ENCODE measurements at places on chromosomes 1 and 21.

DNA sequence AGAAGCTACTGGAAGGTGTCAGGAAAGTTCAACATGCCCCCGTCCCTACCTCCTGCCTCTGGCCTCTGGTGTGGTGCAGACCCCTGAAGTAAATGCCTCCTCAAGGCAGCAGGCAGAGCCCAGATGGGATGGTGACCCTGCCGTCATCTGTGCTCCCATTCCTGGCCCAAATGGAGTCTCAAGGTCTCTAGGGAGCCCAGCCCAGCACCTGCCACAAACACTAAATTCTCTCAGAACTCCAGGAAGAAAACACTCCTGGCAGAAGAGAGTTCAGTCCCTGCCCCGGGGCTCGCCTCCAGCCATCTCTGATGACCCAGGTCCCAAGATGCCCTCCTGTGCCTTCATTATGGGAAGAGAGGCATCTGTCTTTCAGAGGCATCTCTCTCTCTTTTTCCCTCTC is 261.6 kb upstream of the TMEM51 start:
- H3K27me3 ChIP-seq = no peaks in the 10 kb centered on the region
- DNase-seq = no peak
- no peak overlapping the region for H3K4me3 ChIP-seq
- no peak overlapping the region for H3K27ac ChIP-seq
- no peaks in the 10 kb centered on the region for H3K36me3 ChIP-seq

DNA sequence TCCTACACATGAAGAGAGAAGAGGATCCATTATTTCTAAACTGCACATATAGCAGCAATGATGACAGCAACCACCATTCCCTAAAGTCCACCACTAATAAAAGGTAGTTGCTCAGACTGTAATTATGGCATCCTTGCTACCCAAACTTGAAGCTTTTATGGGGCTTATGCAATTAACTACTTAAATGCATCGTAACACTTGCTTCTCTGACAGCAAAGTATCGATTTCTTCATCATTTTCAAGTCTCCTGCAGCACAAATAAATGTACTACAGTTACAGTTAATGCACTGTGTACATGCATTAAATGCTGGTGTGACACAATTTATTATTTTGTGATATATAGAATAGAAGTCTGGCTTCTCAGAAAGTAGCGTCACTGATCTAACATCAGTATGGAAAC is 241.7 kb downstream of the USH2A start:
- no peak overlapping the region for H3K27ac ChIP-seq
- H3K4me1 ChIP-seq = peaks cover 18% of the 10 kb centered on the region
- no peak overlapping the region for H3K4me3 ChIP-seq
- DNase-seq = no peak

DNA sequence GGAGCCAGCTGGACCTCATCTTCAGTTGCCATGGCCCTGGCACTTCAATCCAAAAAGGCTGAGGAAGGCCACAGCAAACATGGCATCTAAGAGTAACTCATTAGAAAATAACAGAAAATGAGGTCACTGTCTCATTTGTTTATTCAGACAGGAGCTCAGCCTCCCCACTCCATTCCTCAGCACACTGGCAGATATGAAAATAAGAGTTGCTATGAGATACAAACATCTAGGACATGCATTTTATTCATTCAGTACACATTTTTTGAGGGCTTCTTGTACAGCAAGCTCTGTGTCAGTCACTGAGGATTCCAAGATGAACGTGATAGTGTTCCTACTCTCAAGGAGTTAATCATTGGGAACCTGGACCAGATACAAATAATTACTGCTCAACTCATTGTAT is 32.7 kb upstream of the TMEM125 start:
- no peak for DNase-seq
- no peaks in the 10 kb centered on the region for H3K27me3 ChIP-seq
- no peaks in the 10 kb centered on the region for H3K4me1 ChIP-seq
- no peak overlapping the region for H3K4me3 ChIP-seq
- H3K36me3 ChIP-seq = no peaks in the 10 kb centered on the region

- H3K4me3 ChIP-seq = no peak overlapping the region
- no peak for DNase-seq
- H3K36me3 ChIP-seq = no peaks in the 10 kb centered on the region
- H3K27me3 ChIP-seq = no peaks in the 10 kb centered on the region
Measured at GRCh38 chr1:99327357-99327756, 63.1 kb downstream of the PLPPR4 start.

DNA sequence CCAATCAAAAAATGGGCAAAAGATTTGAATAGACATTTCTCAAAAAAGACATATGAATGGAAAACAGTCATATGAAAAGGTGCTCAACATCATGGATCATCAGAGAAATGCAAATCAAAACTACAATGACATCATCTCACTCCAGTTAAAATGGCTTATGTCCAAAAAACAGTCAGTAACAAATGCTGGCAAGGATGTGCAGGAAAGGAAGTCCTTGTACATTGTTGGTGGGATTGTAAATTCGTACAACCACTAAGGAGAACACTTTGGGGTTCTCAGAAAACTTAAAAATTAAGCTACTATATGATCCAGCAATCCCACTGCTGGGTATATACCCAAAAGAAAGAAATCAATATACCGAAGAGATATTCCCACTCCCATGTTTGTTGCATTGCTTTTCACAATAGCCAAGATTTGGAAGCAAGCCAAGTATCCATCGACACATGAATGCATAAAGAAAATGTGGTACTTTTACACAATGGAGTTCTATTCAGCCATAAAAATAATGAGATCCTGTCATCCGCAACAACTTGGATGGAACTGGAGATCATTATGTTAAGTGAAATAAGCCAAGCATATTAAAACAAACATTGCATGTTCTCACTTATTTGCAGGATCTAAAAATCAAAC is 17.9 kb downstream of the GBP5 start:
- no peaks in the 10 kb centered on the region for H3K27me3 ChIP-seq
- no peak for DNase-seq
- no peaks in the 10 kb centered on the region for H3K4me1 ChIP-seq
- H3K4me3 ChIP-seq = no peak overlapping the region
- no peaks in the 10 kb centered on the region for H3K36me3 ChIP-seq

- peaks cover 23% of the 10 kb centered on the region for H3K36me3 ChIP-seq
- H3K4me3 ChIP-seq = no peak overlapping the region
- H3K27ac ChIP-seq = no peak overlapping the region
Measured at GRCh38 chr1:164640686-164641352, 81.8 kb downstream of the PBX1 start.

DNA sequence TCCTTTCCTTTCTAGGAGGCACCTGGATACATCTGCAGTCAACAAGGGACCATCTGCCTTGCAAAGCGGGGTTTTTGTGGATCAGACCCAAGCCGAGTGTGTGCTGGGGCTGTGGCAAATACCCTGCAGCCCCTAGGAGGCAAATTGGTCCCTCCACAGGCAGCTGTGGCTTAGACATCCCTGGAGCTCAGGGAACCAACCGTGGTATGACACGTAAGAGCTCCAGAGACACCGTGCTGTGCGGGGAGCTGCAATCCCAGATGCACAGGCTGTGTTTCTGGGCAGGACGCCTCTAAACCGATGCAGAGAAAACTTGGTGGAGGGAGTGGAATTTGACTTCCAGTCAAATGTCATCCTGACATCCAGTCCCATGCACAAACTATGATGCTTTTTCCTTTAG is 141.5 kb downstream of the KAZN start:
- H3K36me3 ChIP-seq = no peaks in the 10 kb centered on the region
- no peaks in the 10 kb centered on the region for H3K27me3 ChIP-seq
- peaks cover 14% of the 10 kb centered on the region for H3K4me1 ChIP-seq
- DNase-seq = no peak

GRCh38 chr1:167328306-167328815 is 107.7 kb downstream of the POU2F1 start:
- H3K4me3 ChIP-seq = no peak overlapping the region
- H3K27me3 ChIP-seq = no peaks in the 10 kb centered on the region
- H3K36me3 ChIP-seq = peaks cover 13% of the 10 kb centered on the region

- no peak overlapping the region for H3K4me3 ChIP-seq
- H3K4me1 ChIP-seq = peaks cover 7% of the 10 kb centered on the region
- no peak for DNase-seq
- no peaks in the 10 kb centered on the region for H3K27me3 ChIP-seq
- H3K36me3 ChIP-seq = no peaks in the 10 kb centered on the region
Measured at GRCh38 chr1:5099558-5099957, 445.1 kb downstream of the AJAP1 start.

DNA sequence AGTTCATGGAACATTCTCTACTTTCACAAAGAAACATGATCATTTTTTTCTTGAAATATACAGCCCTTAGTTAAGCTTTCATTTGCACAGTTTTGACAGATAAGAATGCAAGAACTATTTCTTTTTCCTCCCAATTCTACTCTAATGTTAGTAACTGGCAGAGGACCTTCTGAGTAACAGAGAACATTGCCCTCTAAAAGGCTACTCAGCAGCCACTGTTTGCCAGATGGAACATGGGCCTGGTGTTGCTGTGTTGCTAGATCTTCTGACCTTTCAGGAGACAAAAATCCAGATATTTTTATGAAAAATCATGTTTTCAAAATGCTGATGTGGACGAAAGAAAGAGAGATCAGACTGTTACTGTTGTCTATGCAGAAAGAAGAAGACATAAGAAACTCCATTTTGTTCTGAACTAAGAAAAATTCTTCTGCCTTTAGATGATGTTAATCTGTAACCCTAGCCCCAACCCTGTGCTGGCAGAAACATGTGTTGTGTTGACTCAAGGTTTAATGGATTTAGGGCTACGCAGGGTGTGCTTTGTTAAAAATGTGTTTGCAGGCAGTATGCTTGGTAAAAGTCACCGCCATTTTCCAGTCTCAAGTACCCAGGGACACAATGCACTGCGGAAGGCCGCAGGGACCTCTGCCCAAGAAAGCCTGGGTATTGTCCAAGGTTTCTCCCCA is 2.9 kb upstream of the PRDX6 start:
- H3K4me3 ChIP-seq = no peak overlapping the region
- no peak for DNase-seq
- H3K27me3 ChIP-seq = no peaks in the 10 kb centered on the region

- no peaks in the 10 kb centered on the region for H3K4me1 ChIP-seq
- H3K36me3 ChIP-seq = no peaks in the 10 kb centered on the region
- no peak overlapping the region for H3K4me3 ChIP-seq
- no peak overlapping the region for H3K27ac ChIP-seq
- no peak for DNase-seq
- H3K27me3 ChIP-seq = no peaks in the 10 kb centered on the region
Measured at GRCh38 chr1:234687011-234687410, 77.0 kb upstream of the IRF2BP2 start.

GRCh38 chr1:179575497-179576314 is at the start of gene NPHS2:
Gene NPHS2, minus strand, starts transcription at chr1:179575948. Its CDS starts 84 bp downstream, at chr1:179575864.
- peak within 1 kb of the TSS; percentile 75 for H3K4me3 ChIP-seq
- H3K27me3 ChIP-seq = peaks cover 27% of the 10 kb centered on the region
- DNase-seq = no peak
- no peak within 1 kb of the TSS for H3K27ac ChIP-seq
- H3K4me1 ChIP-seq = no peaks in the 10 kb centered on the region

DNA sequence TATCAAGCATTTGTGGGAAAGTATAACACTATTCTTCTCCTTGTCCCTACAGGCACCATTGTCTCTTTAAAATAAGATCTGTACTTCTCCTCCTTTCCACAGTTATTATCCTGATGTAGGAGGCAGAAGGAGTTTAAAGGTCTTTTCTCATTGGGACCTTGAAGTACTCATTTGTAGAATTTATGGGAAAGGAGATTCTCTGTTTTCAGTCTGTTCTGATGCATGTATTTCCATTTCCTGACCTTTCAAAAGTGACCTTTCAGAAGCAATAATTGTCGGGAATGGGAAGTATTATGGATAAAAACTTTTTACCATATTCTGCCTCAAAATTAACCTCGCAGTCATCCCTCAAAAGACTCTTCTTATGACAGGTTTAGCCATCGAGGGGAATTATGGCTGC is 224.8 kb downstream of the CTH start:
- H3K27me3 ChIP-seq = no peaks in the 10 kb centered on the region
- H3K4me3 ChIP-seq = no peak overlapping the region
- no peak overlapping the region for H3K27ac ChIP-seq
- no peak for DNase-seq
- H3K4me1 ChIP-seq = no peaks in the 10 kb centered on the region

DNA sequence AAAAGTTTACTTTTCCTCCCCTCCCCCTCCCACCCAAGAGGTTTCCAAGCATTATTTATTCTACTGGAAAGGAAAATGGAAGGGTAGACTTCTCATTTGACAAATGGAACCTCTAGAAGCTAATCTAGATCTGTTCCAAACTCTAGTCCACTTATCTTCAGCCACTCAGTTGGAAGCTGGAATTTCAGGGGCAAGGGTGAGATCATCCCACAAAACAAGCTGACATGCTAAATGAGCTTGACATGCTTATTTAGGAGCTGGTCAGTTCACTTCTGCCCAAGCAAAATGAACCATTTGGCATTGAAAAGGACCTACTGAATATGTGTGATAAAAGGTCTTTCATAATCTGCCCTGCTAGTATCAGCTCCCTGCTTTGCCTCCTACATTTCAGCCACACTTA is 5.0 kb downstream of the LRRC41 start:
- peaks cover 9% of the 10 kb centered on the region for H3K4me1 ChIP-seq
- peaks cover 15% of the 10 kb centered on the region for H3K36me3 ChIP-seq
- H3K27ac ChIP-seq = no peak overlapping the region
- H3K27me3 ChIP-seq = no peaks in the 10 kb centered on the region
- no peak overlapping the region for H3K4me3 ChIP-seq
- DNase-seq = no peak

- H3K4me1 ChIP-seq = no peaks in the 10 kb centered on the region
- H3K36me3 ChIP-seq = peaks cover 14% of the 10 kb centered on the region
- no peak for DNase-seq
Measured at GRCh38 chr1:42479621-42480020, 16.5 kb downstream of the CCDC30 start.

DNA sequence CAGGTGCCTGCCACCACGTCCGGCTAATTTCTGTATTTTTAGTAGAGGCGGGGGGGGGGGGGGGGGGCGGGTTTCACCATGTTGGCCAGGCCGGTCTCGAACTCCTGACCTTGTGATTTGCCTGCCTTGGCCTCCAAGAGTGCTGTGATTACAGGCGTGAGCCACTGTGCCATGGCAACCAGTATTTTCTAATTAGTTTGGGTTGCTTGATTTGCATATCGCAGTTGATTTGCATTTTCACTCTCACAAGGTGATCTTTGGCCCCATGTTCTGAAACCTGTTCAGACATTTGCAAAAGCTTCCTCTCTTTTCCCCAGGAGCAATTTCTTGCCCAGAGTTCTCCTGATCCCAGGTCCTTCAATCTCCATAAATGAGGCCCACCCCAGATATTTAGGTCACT is 1.7 kb downstream of the TOR3A start:
- peaks cover 14% of the 10 kb centered on the region for H3K4me1 ChIP-seq
- no peaks in the 10 kb centered on the region for H3K27me3 ChIP-seq
- H3K36me3 ChIP-seq = peaks cover 28% of the 10 kb centered on the region
- H3K27ac ChIP-seq = no peak overlapping the region
- no peak overlapping the region for H3K4me3 ChIP-seq

GRCh38 chr1:235297579-235297978 is 30.4 kb downstream of the ARID4B start:
- H3K27me3 ChIP-seq = no peaks in the 10 kb centered on the region
- H3K36me3 ChIP-seq = no peaks in the 10 kb centered on the region
- no peaks in the 10 kb centered on the region for H3K4me1 ChIP-seq
- H3K4me3 ChIP-seq = no peak overlapping the region
- no peak overlapping the region for H3K27ac ChIP-seq
- no peak for DNase-seq
